ENCODE measurements at places on chromosomes 3 and 15. TPM values are rescaled to one million over a fixed set of nuclear protein-coding genes. Genes with fewer than 3 reads are reported as not detected.

Gene SERPINI2
- total RNA-seq = not detected

Gene KBTBD13
- total RNA-seq = not detected

Gene TBCCD1
- total RNA-seq = 14.3 TPM

Gene TGM4
- not detected for total RNA-seq

Gene GABRB3
- 2.7 TPM for total RNA-seq

Gene TEX55
- not detected for total RNA-seq

Gene PLCH1
- 0.11 TPM for total RNA-seq

Gene GDPGP1
- total RNA-seq = 3.0 TPM

Gene PTH1R
- total RNA-seq = 1.00 TPM

Gene ADAMTS9
- total RNA-seq = 2.1 TPM

Gene LRRC3B
- not detected for total RNA-seq

Gene PEX5L
- 9.3 TPM for total RNA-seq

Measured in uterine smooth muscle cell (primary cell).